D341Med (cell line): ENCODE measurements at places on chromosomes 7 and 10.

DNA sequence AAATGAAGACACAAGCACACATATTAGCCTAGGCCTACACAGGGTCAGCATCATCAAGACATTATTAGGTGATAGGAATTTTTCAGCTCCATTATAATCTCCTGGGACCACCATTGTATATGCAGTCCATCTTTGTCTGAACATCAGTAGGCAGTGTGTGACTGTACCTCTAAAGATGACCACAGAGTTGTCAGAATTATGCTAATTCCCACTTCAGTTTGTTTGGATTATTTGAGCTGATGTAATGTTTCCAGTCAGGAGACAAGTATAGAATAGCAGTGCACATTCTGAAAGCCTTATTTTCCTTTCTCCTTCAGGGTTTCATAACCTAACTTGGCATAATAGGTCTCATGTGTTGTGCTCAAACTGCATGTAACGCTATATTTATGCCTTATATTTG is 306.4 kb downstream of the NXPH1 start:
- no peak for DNase-seq

DNA sequence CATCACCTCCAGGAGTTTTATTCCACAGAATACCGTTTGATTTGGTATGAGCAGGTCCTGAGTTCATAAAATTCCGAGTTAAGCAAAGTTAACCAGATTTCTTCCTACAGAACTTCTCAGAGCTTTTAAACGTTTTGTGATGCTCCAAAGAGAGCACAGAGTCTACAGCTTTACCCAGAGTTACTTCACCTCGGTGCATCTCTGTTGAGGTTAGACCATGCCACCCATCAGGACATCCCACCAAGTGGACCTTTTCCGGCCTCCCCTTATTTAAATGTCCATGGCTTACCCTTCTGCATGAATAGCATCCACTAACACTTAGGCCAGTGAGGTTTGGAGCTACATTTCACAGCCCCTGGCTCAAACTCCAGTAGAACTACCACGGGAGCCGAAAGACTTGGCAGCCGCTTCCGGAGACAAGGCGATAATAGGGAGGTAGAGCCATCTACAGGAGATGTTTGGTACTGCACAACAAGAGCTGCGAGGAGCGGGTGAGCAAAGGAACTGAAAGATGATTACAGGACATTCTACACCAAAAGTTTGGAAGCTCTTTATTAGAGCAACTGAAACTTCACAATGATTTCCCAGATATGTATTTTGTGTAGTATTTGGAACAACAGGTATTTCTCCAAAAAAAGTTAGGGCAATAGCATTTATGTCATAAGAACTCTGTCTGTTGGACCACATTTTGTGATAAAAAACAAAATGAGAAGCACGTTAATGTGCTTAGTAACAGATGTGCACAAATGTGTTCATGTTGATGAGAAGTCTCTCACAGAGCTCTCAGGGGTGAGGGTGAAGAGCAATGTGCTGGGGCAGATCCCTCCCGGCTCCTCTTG is 174.7 kb downstream of the HERPUD2 start:
- DNase-seq: peak; percentile 83

DNA sequence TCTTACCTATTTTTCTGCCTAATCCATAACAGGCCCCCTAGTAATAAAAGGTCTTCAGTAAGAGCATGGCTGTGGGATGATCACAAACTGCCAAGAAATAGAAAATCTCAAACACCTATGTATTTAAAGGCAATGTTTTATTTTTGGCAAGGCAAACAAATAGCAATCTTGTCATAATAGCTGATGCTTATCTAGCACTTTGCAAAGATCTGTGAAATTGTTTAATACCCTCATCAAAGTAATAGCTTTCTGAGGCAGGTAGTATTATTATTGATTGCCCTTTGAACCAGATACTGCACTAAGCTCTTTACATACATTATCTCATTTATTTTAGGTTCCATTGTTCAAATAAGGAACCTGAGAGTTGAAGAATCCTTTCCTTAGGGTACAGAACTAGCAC is 1.6 kb upstream of the CADPS2 start:
- DNase-seq: no peak

- DNase-seq: no peak
Observed at GRCh38 chr10:19777806-19778205, 38.4 kb upstream of the PLXDC2 start.

- DNase-seq: no peak
Observed at GRCh38 chr10:8183241-8183704, 128.8 kb downstream of the GATA3 start.

- DNase-seq: peak; percentile 25
Observed at GRCh38 chr7:111561654-111561903, 713 bp downstream of the IMMP2L start.

GRCh38 chr10:101292194-101293006 is 61.6 kb upstream of the BTRC start:
- DNase-seq: peak; percentile 47

GRCh38 chr7:158985583-158985982 is 129.2 kb downstream of the DYNC2I1 start:
- DNase-seq: no peak

DNA sequence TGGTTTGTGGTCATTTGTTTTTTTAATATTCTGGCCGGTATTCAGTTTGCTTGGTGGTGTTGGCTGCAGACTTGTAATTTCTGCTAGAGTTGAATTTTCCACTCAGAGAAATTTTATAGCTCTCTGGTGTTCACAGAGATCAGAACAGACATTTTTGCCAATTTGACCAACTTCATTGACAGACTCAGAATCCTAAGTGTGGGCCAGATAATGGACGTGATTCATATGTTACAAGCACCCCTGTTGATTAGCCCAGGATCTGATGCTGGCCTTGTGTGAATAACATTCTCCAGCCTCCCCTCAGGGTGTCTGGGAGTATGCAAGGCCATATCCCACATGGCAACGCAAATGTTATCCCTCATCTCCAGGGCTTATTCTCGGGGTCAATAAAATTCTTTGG is 283.8 kb downstream of the C7orf25 start:
- DNase-seq: no peak

DNA sequence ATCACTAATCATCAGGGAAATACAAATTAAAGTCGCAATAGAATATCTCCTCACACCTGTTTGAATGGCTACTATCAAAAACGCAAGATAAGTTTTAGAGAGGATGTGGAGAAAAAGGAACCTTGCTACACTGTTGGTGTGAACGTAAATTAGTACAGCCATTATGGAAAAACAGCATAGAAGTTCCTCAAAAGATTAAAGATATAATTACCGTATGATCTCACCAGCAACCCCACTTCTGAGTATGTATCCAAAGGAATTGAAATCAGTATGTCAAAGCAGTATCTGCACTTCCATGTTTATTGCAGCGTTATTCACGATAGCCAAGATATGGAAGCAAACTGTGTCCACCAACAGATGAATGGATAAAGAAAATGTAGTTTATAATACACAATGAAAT is 164.4 kb downstream of the ZNF365 start:
- no peak for DNase-seq

GRCh38 chr7:137245890-137246289 is 97.6 kb downstream of the PTN start:
- DNase-seq: no peak

- no peak for DNase-seq
Observed at GRCh38 chr7:19834566-19834965, 61.1 kb upstream of the TMEM196 start.

DNA sequence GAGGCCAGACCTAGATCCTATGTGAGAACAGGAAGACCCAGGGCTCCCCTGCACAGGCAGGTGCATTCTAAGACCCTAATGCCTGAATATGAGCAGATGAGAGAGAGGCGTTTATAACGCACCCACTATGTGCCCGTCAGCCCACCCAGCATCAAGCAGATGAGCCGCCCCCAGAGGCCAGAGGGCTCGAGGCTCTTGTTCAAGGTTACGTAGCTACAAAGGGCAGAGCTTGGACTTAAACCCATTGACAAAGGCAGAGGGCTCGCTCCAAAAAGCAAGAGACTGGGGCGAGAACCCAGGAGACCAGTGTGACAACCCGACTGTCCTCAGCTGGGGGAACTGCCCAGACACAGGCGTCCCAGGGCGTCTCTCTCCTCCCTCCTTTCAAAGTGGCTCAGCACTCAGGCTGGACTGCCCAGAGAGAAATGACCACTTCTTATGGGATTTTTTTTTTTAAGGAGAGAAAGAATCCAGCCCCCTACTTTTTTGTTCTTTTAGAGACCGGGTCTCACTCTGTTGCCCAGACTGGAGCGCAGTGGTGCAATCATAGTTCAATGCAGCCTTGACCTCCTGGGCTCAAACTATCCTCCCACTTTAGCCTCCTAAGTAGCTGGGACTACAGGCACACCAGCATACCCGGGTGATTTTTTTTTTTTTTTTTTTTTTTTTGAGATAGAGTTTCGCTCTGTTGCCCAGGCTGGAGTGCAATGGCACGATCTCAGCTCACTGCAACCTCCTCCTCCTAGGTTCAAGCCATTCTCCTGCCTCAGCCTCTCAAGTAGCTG is 40.1 kb downstream of the TNRC18 start:
- no peak for DNase-seq
